T1000 (cell line): ENCODE measurements at places on chromosomes 5 and 9.

DNA sequence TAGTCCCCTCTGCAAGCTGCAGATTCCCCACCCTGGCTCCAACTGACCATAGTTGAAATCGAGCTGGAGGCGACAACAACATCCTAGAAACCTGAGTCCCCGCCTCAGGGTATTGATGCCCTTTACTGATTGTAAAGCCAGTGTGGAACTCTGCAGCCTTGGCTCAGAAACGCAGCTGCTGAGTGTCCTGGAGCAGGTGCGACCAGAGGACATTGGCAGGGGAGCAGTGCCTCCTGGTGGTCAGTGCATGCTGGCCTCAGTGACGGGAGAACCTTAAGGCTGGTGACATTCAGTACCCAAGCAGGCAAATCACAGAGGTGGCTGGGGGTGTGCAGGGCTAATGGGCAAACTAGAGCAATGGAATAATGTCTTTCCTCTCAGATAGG is 20.4 kb upstream of the ZNF354B start:
- no peak for DNase-seq

DNA sequence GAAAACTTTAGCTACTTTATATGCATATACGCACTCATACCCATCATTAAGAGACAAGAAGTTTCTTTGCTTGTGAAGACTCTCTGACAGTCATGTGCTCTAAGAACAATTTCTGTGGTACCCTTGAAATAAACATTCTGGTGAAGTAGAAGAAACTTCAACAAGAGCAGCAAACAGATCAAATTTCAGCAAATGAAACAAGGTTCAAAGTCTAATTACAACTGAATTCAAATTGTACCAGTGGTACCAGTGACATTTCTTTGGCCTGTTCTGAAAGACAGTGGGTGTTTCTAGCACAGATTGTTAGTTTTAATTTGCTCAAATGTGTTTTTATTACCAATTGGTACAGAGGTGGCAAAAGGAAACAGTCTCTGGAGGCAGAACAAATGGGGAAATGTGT is 391.0 kb downstream of the CHSY3 start:
- no peak for DNase-seq

GRCh38 chr9:105218673-105219072 is 25.8 kb upstream of the SLC44A1 start:
- no peak for DNase-seq

GRCh38 chr5:149961186-149961685 is 678 bp downstream of the SLC26A2 start:
- DNase-seq, result no peak

GRCh38 chr5:72523960-72524582 is 16.9 kb upstream of the ZNF366 start:
- DNase-seq, result no peak

DNA sequence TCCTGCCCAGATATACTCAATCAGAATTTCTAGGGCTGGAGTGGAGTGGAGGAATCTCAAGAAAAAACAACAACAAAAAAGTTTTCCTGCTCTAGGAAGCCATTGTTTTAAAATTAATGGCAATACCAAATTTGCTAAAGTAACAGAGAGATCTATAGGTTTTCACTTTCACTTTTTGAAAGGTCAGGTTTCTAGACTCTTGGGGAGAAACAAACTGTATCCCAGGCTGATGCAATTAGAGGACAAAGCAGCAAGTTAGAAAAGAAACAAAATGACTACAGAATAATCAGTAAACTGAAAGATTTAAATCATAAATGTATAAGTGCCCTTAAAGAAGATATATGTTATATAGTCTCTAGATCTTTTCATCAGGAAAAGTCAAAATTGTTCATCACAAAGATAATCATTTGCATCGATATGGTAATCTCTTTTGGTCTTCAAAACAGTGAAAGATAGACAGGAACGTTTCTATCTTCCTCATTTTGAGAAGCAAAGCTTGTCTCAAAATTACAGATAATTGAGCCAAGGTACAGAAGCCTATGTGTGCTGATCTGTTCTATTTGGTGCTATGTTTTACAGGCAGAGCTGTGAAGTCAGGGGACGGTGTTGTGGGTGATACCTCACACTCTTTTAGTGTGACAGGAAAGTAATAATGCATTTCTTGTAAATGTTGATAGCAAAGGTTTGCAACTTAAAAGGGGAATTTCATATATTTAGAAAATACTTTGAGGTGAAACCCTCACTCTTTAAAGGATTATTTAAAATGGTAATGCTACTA is 1746.6 kb upstream of the C9orf72 start:
- DNase-seq, result no peak

- no peak for DNase-seq
These were observed 316.6 kb downstream of the SPOCK1 start for GRCh38 chr5:137182576-137182975.

DNA sequence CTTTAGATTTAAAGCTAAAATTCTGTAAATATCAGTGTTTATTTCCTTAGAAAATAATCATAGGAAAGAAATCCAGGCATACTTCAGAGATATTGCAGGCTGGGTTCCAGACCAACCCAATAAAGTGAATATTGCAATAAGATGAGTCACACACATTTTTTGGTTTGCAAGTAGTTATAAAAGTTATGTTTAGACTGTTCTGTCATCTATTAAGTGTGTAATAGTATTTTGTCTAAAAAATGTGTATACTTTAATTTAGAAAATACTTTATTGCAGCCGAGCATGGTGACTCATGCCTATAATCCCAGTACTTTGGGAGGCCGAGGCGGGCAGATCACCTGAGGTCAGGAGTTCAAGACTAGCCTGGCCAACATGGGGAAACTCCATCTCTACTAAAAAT is 6.9 kb upstream of the RIC1 start:
- no peak for DNase-seq
